ENCODE measurements at places on chromosomes 4 and X. TPM values are rescaled to one million over a fixed set of nuclear protein-coding genes. Genes with fewer than 3 reads are reported as not detected.

The FAM149A gene
- 9.7 TPM for total RNA-seq

The BMP3 gene
- total RNA-seq: not detected

The UCP1 gene
- total RNA-seq: not detected

The TEX11 gene
- not detected for total RNA-seq

The OSTC gene
- 249 TPM for total RNA-seq

The STATH gene
- total RNA-seq: not detected

The ARHGAP6 gene
- 58.0 TPM for total RNA-seq

The AFF2 gene
- total RNA-seq: 0.12 TPM

The CT47A1 gene
- not detected for total RNA-seq

The GPR119 gene
- not detected for total RNA-seq

The NUDT6 gene
- total RNA-seq: 13.1 TPM

The PCDH19 gene
- 0.06 TPM for total RNA-seq

The BMX gene
- total RNA-seq: not detected

The TMSB15C gene
- 0.73 TPM for total RNA-seq

The UGT2B17 gene
- total RNA-seq: not detected

The RHOH gene
- not detected for total RNA-seq

The HSFX4 gene
- not detected for total RNA-seq

The FMR1NB gene
- not detected for total RNA-seq

The CXCL6 gene
- 87.1 TPM for total RNA-seq

The SNX12 gene
- 51.0 TPM for total RNA-seq

The PWWP3B gene
- total RNA-seq: 0.73 TPM

The RHOXF2B gene
- total RNA-seq: not detected

The RADX gene
- 0.19 TPM for total RNA-seq

The PAK3 gene
- total RNA-seq: 0.12 TPM

The CXXC4 gene
- total RNA-seq: not detected

The GAB3 gene
- 2.9 TPM for total RNA-seq

The PABPC4L gene
- 0.50 TPM for total RNA-seq

The CXCL13 gene
- total RNA-seq: not detected

The CYTL1 gene
- total RNA-seq: 1.9 TPM

The DTHD1 gene
- not detected for total RNA-seq

The PABPC1L2B gene
- not detected for total RNA-seq

The GPM6B gene
- 23.0 TPM for total RNA-seq

The UGT8 gene
- total RNA-seq: not detected

The SLC10A7 gene
- 10.7 TPM for total RNA-seq

The TMEM47 gene
- total RNA-seq: 33.0 TPM

The MTM1 gene
- 4.0 TPM for total RNA-seq

The STOX2 gene
- total RNA-seq: 0.20 TPM

The NPY1R gene
- total RNA-seq: 0.12 TPM

Measured in cardiac ventricle fibroblast (primary cell).